Activated T-helper 1 cell treated with anti-CD3 and anti-CD28 coated beads, Interleukin-2, amount 50 U/mL, for 16 hours (primary cell): ENCODE measurements at places on chromosomes 1 and 21.

DNA sequence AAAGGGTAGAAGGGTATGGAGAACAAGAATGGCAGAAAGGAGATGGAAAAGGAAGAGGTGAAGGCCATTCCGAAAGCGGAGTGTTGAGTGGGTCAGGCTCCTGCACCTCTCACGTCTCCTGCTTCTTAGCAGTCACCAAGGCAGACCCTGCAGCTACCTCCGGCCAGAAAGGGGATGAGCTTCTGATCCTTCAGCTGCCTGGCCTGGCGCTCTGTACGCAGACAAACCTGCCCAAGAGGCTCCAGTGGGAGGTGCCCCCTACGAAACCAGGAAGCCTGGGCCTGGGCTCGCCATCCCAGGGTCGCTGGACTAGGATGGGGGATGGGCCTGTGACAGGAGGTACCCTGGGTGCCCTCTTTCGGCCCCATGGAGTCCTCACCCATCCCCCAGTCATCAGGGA, 3.0 kb downstream of the GPR61 start:
- DNase-seq = no peak

DNA sequence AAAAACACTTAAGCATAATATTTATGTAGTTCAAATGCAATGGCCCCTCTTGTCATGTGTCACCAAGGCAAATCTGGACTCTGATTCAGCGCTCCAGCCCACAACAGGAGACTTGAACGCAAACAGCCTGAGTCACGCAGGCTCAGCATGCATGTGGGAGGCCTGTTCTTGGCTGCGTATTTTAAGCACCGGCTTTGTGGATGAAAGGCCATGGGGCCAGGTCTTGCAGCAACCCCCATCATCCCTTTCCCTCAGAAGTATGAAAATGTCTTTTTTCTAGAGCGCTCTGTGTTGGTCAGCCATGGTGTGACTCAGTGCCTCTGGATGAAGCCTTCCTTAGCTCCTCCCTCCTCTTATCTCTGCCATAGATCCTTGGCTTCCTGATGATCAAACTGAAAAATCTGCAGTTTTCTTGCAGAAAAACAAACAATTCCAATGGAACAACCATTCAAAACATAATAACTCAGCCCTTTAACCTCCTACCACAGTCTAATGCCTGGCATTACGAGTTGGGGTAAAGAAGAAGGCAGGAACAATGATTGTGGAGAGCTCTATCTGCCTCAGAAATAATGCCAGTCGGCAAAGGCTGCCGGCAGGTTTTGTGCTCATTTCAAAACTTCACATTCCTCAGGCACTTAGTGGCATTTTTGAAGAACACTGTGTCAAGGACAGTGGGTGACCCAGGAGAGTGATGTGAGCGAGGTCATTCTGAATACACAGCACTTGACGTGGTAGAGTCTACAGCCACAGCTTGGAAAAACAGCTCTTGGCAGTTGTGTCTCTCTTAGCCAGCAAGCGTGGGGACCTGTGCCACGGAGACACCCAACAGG, 167.5 kb downstream of the CLIC6 start:
- no peak for DNase-seq

- DNase-seq = no peak
These were observed 45.5 kb upstream of the KANK4 start for GRCh38 chr1:62364721-62365120.

DNA sequence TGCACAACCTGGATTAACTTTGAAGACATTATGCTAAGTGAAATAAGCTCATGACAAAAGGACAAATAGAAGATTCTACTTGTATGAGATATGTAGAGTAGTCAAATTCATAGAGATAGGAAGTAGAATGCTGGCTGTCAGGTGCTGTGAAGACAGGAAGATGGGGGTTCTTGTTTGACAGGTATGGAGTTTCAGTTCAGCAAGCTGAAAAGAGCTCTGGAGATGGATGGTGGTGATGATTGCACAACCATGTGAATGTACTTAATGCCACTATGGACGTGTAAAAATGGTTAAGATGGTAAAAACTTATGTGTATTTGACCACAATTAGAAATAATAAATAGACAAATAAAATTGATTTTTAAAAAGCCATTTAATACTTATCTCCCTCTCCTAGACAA, 169.8 kb upstream of the DUSP10 start:
- no peak for DNase-seq

DNA sequence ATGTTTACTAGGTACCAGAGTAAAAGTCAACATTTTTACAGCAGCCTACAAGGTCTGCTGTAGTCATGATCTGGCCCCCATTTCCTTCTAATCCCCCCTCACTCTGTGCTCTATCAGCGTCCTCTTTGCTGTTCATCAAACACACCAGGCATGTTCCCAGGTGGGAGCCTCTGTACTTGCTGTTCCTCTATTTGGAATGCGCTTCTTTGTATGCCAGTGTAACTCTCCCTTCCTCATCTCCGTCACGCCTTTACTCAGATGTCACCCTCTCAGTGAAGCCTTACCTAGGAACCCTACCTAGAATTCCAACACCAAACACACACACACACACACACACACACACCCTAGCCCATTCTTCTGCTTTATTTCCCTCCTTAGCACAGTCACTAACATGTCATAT, 21.0 kb downstream of the TP53BP2 start:
- DNase-seq = no peak

GRCh38 chr1:202585590-202585933, 124.7 kb downstream of the SYT2 start:
- DNase-seq = no peak

DNA sequence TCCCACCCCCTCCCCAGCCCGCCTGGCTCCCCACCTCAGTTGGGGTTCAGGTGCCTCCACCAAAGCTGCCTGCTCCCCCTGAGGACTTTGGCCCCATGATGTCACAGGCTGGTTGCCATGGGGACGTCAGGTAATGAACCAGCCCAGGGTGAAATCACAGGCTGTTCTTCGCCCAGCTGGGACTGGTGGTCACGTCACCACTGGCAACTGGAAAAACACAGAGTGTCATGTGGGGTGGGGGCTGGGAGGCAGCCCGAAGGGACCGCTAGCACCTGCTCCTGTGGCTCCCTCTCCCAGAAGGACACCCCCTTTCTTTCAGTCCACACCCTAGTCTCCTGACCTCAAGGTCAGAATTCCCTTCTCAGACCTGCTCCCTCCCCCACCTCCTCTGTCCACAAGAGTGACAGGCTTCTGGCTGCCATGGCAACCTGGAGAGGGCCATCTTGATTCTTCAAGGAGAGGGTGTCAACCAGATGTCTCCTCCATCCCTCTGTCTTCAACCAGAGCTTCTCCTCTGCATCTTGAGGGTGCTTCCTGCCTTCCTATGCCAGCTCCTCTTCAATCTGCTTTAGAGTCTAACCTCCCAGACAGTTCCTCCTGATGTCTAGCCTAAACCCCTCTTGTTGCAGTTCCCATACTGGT, 6.2 kb downstream of the FAM131C start:
- DNase-seq = no peak

- DNase-seq = no peak
These were observed 79.7 kb upstream of the BCL10 start for GRCh38 chr1:85356130-85356529.

GRCh38 chr1:226731257-226731893, 7.7 kb downstream of the ITPKB start:
- no peak for DNase-seq
